ENCODE measurements at places on chromosomes 7 and 10.

GRCh38 chr10:13587391-13587790 is 626 bp downstream of the PRPF18 start:
- peak; percentile 2 for DNase-seq

- DNase-seq: peak; percentile 89
Measured at GRCh38 chr10:80408242-80409101, at the start of gene PRXL2A. PRXL2A (plus strand) TSS chr10:80408551; CDS start chr10:80420468, 11,917 bp downstream.

GRCh38 chr10:84581976-84582375 is 253.6 kb downstream of the CCSER2 start:
- no peak for DNase-seq

DNA sequence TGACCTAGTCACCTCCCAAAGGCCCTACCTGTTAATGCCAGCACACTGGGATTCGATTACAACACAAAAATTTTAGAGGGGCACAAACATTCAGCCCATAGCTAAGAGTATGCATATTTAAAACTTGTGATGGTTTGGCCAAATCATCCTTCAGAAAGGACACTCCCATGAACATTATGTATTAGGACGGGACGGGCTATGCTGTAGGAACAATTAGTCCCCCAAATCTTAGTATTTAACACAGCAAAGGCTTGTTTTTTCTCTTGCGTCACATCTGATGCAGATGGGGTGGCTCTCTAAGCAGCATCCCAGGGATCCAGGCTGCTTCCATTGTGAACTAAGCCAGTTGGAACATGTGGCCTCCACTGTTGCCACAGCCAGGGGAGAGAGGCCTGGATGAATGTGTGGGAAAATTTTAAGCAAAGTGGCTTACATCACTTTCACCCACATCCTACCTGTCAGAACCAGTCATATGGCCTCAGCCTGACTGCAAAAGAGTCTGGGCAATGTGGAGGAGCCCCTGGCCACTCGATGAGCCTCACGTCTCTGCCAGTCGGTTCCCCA is 26.6 kb downstream of the CHST3 start:
- no peak for DNase-seq

- no peak for DNase-seq
Measured at GRCh38 chr10:71725998-71726579, 6.5 kb upstream of the C10orf105 start.

DNA sequence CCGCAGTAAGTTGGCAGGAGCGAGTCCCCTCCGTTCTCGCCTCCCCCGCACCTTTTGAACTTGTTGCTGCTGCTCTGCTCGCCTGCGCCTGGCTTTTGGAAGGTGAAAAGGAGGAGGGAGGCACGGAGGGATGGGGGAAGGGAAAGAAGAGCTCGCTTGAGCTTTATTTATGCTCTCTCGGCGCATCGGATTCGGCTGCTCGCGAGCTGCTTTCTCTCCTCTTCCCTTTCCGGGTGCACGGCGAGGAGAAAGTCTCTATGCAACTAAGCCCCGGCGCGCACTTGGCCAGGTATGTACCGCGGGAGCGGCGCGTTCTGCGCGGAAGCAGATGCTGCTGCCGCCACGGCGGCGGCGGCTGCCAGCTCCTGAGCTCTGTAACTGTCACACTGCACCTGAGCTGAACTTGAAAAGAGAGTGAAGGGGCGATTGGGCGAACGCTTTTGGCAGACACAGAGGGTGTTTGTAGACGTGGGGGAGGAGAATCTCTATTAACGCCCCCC is 551 bp downstream of the KCND2 start:
- DNase-seq: peak; percentile 81

DNA sequence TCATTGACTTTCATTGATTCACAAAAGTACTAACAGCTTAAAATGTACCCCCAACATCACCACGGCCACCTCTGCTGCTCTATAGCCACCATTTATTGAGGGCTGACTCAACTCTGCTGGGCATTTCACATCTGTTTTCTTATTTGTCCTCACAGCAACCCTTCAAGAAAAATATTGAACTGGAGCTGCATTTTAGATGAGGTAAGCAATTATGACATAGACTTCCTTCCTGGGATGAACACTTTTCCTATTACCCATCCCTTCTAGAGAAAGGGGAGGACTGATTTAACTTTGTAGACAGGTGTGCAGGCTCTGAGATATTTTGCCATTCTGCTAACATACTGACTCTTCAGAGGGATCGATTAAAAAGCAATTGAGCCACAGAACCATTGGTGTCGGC is 217.4 kb downstream of the CACNA2D1 start:
- DNase-seq: no peak

DNA sequence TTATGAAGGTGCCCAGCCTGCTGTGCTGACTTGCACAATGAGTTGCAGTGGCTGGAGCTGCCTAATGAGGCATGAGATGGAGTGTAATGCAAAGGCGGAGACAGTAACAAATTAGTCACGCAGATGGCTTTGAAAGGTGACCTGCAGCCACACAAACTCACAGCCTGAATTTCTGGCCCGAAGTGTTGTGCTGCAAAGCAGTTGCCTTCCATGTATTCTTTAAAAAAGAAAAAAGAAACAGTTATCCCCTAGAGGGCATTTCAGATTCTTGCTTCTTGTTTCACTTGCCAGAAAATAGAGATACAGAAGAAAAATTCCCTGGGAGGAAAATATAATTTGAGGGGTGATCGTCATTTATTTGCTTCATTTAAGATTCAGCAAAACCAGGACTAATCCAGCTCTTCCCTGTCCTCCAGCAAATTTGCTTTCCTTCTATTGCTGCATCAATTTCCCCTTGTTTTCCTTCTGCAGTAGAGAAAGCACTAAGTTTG is 239.9 kb downstream of the ADRA2A start:
- DNase-seq: no peak

DNA sequence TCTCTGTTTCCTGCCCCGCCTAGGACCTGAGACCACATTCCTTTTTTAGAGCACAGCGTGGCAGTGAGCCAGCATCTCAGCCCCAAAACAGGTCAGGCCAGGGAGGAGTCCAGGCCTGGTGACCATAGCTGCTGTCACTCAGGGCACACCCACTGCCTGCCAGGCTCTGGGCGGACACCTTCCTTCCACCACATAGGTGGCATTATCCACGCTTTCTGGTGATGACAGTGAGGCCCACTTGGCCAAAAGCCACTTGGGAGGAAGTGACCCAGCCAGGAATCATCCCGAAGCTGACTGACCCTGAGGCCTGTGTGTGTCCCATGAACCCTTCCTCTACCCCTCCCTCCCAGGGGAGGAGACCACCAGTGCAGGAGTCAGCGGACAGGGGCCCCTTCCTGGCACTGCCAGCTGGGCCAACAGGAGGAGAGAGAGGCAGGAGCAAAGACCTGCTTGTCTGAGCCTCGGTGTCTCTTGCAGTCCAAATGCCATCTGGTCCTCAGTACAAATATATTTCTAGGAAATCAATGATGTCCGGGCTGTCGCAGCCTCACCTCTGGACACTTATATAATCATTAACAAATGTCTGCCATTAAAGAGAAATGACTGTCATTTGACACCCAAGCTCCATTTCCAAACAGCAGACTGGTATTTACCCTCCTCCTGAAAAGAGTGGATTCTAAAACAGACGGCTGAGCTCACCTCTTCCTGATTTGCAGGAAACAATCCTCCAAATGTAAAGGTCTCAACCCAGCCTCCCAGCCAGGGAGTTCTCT is 63.0 kb downstream of the ABRAXAS2 start:
- DNase-seq: peak; percentile 82

GRCh38 chr7:2255145-2256139 is 13.4 kb downstream of the NUDT1 start:
- no peak for DNase-seq

GRCh38 chr7:5210751-5211338 is 20.8 kb downstream of the WIPI2 start:
- no peak for DNase-seq

GRCh38 chr7:103349805-103350204 is 2.4 kb downstream of the PSMC2 start:
- no peak for DNase-seq

GRCh38 chr10:97024168-97025073 is 161.3 kb downstream of the SLIT1 start:
- DNase-seq: no peak

GRCh38 chr10:133379152-133379800 is at the start of gene PAOX:
PAOX (plus strand) TSS chr10:133379262; CDS start chr10:133379317, 55 bp downstream.
- peak; percentile 72 for DNase-seq

- no peak for DNase-seq
Measured at GRCh38 chr10:117390420-117390819, 15.2 kb upstream of the PDZD8 start.

GRCh38 chr7:129561677-129562359 is 49.7 kb upstream of the NRF1 start:
- no peak for DNase-seq

DNA sequence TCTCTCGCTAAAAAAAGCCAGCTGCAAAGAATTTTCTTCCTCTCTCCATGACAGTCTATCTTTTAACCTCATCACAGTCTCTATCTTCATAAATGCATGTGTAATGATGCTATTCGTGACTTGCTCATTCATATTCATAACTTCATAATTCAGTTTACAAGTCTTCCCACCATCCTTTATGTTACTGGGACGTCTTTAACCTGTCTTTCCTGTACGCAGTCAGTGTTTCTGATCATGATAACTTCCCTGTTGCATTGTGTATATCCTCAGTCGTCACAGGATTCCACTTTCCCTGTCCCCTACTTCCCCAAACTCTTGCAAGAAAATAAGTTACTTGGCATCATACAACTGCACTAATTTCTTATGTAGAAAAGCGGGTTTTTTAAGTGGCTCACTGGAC is 165.6 kb upstream of the ASAH2 start:
- no peak for DNase-seq

DNA sequence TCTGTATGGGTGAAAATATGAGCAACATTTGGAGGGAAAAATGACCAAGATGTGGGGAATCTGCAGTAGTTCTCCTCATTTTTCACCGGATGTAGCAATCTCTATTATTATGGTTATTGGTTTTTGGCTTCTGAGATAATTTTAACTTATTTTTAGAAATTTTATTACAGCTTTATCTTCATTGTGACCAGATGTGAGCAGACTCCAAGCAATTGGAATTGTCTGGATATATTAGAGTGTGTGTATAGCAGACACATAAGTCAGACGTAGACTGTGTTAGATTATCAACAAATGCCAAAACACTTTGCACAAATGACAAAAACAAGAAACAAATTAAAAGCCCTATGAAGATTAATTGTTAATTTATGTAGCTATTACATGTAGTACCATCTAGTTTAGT is 249.1 kb downstream of the DNAJB9 start:
- DNase-seq: no peak

DNA sequence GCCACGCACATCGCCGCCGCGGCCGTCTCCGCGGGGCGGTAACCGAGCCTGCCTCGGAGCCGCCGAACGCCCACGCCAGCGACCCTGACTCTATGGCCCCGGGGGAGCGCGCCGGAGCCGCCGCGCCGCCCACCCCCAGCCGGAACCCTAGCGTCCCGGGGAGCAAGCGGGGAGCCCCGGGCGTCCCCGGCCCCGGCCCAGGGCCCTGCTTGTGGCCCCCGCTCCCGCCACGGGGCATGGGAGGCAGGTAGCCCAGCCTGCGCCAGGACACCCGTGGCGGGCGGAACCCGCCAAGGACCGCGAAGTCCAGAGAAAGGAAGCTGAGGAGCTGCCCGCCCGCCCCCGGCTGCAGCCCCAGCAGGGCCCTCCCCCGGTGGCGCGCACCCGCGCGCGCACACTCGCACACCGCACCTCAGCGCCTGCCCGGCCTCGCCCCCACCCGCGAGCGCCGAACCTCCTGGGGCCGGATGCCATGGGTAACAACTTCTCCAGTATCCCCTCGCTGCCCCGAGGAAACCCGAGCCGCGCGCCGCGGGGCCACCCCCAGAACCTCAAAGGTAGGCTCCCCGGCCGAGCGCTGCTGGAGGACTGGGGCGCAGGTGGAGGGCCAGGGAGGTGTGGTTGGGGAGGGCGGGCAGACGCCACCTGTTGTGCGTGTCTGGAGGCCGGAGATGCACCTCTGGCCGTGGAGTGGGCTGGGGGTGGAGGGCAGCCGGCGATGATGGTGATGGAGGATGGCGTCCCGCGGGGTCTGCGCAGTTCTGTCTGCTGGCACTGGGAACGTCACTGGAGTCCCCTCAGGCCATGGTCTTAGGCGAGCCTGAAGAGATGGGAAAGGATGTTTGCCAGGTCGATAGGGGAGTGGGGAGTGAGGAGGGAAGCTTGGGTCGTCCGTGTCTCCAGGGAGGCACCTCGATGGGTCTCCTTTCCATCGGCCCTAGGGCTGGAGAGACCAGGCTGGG is 692 bp downstream of the NEURL1 start:
- DNase-seq: no peak

DNA sequence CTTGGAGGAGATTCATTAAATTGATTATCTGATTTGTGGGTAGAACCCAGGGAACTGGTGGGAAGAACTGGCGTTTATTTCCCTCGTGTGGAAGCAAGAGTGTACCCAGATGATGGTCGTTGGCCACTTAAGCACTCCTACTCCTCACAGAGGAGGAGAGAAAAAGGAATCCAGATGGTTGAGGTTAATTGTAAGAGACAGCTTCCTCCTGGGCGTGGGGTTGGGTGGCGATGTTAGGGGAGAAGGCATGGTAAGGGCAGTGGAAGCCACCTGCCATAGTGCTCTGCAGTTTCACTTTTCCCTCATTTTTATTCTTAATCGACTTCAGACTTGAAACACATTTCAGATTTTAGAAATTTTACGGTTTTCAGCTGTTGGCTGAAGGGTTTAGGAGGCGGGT is 104.1 kb downstream of the DOCK1 start:
- no peak for DNase-seq

DNA sequence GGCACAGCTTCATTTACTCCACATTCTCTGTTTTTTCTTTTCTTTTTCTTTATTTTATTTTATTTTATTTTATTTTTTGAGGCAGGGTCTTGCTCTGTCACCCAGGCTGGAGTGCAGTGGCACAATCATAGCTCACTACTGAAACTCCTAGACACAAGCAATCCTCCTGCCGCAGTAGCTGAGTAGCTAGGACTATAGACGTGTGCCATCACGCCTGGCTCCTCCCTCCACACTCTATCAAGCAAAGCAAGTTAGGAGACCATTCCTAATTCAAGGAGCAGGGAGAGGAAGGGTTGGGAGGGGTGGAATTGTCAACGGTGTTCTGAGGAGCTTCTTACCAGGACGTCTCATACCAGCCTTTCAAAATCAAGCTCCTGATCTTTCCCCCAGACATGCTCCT is 52.4 kb downstream of the OAT start:
- no peak for DNase-seq

- no peak for DNase-seq
Measured at GRCh38 chr10:4902571-4903011, 60.6 kb upstream of the AKR1C1 start.

DNA sequence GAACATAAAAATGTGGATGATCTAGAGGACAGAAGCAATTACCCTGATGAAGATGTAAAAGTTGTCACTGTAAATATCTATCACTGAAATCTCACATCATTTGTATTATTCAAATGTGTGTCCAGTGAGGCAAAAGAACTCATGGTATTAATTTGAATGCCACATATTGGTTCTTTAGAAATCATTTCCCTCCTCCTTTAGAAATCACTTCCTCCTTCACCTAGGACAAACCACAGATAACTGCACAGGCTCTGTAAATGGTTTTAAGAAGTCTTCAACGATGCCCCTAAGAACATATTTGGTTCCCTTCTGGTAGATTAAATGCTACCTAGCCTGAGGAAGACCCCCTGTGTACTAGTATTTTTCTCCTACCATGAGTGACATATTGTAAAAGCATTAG is 33.1 kb upstream of the ZNF518A start:
- no peak for DNase-seq

Measured in left lung (tissue), 14 donors.